Stimulated activated CD4-positive, alpha-beta T cell treated with anti-CD3 and anti-CD28 coated beads, Interleukin-2, amount 100 ng/mL, for 24 hours (primary cell): ENCODE measurements at places on chromosomes 13 and 19.

- DNase-seq = no peak
Observed at GRCh38 chr13:71661921-71662320, 205.1 kb downstream of the DACH1 start.

- no peak for DNase-seq
Observed at GRCh38 chr13:76213423-76213904, 577.3 kb downstream of the LMO7 start.

DNA sequence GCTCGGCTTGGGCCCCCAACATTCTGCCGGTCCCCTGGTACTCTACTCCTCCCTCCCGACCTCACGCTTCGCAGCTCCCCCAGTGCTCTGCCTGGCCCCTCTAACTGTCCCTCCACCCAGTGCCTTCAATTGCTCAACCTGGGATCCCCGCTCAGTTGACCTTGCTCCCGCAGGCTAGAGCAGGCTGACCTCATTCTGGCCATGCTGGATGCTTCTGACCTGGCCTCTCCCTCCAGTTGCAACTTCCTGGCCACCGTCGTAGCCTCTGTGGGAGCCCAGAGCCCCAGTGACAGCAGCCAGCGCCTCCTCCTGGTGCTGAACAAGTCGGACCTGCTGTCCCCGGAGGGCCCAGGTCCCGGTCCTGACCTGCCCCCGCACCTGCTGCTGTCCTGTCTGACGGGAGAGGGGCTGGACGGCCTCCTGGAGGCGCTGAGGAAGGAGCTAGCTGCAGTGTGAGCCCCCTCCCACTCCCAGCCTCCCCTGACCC lies 3.6 kb downstream of the GTPBP3 start:
- no peak for DNase-seq

- DNase-seq = no peak
Observed at GRCh38 chr13:35621989-35622388, 145.5 kb upstream of the MAB21L1 start.

- DNase-seq = no peak
Observed at GRCh38 chr13:28451482-28452217, 43.3 kb downstream of the FLT1 start.
